ENCODE measurements at places on chromosomes 3 and 15.

GRCh38 chr3:149808209-149808829 lies 4.7 kb upstream of the RNF13 start:
- DNase-seq, result peak; percentile 48

- peak; percentile 9 for DNase-seq
Measured at GRCh38 chr3:54374214-54374852, 252.0 kb downstream of the CACNA2D3 start.

DNA sequence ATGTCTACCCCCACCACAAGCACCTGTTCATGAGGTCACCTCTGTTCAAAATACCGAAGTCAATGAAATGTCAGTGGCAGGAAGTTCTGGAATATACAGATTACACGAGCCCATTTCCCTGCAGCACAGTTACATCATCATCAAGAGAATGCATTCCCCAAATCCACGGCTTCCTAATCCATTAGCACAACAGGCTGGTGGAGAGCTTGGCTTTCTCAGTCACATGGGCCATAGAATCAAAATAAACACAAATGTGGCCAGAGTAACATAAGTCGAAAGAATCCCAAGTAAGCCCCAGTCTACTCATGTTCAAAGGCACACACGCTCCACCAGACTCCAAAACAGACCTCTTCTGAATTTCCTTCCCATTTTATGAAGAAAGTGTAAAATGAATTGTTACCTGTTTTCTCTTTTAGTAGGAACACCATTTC lies 419.3 kb downstream of the MAGI1 start:
- DNase-seq, result no peak

DNA sequence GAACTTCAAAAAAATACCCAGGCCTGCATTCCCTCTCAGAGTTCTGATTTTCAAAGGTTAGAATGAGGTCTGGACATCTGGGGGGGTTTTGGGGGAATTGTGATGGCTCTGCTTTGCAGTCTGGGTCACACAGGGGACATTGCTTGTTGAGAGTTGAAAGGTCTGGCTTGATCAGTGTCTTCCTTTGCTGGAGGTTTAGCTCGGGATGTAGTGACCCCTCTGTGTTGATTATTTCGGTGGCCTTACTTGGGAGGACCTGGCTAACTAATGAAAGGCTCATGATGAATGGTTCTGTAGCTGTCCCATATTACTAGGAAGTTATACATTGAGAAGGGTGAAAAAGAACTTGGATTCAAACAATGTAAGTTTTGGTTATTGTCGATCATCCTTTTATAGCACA lies 23.7 kb downstream of the TPM1 start:
- DNase-seq, result no peak

DNA sequence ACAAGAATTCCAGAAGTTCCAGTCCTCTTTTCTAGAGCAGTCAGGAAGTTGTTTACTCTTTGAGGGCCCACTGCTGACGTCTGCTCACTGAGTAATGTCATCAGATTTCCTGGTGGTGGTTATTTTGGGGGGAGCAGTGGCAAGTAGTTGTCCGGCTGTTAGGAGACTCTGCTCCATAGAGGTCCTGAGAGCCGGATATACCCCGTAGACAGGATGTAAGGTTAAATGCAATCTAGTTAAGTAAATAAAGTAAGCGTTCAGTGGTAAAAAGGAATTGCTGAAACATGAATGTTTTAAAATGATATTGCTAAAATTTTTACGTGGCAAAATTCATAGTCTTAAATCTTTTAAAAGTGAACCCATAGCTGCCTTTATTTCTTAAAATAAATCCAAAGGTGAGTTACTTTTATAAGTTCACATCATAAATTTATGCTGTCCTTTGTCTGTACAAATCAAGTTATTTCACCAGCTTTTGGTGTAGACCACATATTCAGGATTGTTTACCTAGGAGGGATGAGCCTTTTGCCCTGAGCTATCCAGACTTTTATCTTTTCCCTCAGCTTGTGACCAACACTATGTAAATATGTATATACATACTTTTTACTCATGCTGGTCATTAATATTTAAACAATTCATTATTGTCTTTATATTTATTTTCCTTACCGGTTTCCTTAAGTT lies 65.8 kb downstream of the PDE8A start:
- DNase-seq, result no peak

DNA sequence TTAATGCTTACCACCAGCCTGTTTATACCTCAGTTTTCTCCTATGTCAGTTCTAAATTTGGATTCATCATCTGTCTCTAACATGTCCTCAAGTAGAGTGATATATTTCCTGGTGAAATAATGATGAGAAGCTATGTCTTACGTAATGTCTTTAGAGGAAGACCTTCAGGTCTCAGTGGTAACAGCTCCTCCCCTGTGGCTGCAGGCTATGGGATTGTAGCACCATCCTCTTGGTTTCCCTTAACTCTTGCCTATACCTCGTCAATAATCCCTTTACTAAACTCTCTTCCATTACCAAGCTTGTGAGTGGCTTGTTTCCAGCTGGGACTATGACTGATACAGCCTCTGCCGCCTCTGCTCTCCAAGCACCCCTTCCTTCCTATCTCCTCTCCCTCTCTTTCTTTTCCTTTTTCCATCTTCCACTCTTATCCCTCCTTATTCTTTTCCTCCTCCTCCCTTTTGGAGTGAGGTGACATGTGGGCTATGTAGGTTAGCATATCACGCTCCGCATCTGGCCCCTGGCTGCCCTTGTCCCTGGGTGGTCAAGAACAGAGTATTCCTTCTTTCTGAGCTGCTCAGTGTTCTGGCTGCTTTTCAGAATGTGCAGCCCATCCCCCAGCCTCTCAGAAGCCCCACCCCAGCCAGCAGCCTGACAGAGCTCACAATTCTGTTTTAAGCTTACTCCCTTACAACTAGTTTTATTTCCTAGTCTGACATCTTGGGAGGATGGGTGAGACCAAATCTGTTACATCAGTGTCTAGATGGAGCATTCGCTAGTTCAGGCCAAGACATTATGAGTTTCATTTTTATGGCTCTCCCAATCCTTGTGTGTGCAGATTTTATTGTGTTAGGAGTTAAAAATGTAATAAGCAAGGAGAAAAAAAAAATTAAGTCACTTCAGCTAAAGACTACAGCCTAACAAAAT lies 75.0 kb upstream of the RNU6-1 start:
- no peak for DNase-seq

GRCh38 chr3:151538456-151539393 lies 77.9 kb upstream of the IGSF10 start:
- no peak for DNase-seq

- DNase-seq, result no peak
Measured at GRCh38 chr3:100558233-100558632, 51.2 kb upstream of the ADGRG7 start.

DNA sequence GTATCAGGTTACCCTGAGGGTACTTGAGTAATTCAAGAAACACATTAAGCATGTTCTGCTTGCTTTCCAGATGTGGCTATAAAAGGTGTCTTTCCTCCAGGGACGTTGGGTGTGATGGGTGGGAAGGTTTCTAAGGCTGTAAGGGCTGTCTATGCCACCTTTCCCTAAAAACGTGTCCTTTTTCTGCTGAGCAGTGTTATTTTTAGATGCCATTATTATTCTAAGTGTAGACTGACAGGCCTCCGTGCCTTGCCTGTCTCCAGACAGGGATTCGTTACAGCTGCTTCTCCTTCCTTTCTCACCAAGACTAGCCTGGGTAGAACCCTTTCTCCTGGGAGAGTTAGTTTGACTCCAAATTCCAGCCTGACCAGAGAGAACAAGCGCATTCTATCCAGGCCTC lies 26.8 kb upstream of the RHO start:
- DNase-seq, result no peak

GRCh38 chr3:122430371-122430770 lies 14.5 kb upstream of the WDR5B start:
- DNase-seq, result no peak

DNA sequence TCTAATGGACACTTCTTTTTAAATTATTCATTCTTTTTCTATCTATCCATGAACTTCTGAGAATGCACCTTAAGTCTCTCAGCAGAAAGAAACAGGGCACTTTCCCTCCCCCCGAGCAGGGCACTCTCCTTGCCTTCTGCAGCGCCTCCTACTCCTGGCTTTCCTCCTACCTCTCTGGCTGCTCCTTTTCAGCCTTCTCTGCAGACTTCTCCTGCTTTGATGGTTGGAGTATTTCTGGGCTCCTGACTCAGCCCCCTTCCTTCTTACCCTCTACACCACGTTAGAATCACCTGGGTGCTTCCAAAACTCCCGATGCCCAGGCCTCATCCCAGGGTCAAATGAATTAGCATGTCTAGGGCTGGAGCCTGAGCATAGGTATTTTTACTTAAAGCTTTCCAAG lies 3.4 kb downstream of the SCN5A start:
- no peak for DNase-seq

DNA sequence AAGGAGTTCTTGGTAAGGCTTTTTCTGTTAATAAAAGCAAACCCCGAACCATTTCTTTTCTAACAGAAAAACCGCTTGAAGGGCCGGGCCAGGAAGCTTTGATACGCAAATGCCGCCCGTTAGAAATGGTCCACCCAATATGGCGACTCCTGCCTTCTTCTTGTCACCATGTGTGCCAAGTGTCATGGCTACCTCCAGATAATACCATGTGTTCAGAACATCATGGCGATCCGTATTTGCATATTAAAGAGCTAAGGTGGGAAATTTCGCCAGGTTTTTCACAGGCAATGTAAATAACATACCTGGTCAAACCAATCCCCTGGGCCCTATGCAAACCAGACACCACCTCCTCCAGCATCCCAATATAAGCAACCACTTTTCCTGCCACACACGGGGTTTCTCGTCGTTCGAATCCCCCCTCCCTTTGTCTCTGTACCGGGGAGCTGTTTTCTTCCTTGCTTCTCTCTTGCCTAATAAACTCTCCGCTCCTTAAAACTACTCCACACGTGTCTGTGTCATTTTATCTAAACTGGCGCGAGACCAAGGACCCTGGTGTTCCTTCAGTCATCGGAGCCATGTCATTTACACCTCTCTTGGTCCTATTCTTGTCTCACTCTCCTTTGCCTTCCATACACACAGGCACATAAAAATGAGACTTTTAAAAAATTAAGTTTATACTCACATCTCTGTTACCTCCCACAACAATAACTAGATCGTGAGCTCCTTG lies 34.5 kb downstream of the NCEH1 start:
- no peak for DNase-seq

DNA sequence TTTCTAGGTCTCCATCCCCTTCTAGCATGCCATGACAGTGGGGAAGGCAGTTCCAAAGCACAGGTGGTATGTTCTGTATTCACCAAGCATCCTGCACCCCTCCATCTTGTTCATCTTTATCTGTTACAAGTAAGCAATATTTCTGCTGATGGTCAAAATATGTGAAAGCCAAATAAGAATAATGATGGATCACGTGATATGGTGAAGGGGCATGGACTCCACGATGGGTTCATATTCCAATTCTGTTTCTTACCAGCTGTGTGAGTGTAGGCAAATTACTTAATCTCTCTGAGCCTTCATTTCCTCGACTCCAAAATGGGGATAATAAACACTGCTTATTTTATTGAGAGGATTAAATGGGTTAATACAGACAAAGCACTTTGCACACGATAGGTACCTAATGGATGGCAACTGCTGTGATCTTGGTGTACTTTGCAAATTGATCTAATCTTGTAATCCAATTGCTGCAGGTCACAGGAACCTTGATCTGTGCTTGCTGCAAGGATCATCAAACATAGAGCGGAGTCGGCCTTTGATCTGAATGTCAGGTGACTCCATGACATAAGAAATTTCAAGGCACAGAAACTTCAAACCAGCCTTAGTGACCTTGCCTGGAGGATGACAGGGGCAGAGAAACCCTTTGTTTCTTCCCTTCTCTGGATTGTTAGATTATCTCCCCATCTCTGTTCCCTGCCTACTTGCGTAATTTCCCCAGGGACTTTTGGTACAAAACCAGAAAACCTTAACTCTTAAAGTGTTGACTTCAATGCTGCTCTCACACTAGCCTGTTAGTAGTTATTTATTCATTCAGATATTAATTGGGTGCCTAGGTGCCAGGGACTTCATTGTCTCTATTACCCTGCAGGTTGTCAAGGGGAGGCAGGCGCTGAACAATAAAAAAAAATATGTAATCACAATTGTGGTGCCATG lies 25.8 kb downstream of the SIAH2 start:
- DNase-seq, result no peak

- DNase-seq, result no peak
Measured at GRCh38 chr15:75830910-75831805, 12.1 kb upstream of the UBE2Q2 start.

DNA sequence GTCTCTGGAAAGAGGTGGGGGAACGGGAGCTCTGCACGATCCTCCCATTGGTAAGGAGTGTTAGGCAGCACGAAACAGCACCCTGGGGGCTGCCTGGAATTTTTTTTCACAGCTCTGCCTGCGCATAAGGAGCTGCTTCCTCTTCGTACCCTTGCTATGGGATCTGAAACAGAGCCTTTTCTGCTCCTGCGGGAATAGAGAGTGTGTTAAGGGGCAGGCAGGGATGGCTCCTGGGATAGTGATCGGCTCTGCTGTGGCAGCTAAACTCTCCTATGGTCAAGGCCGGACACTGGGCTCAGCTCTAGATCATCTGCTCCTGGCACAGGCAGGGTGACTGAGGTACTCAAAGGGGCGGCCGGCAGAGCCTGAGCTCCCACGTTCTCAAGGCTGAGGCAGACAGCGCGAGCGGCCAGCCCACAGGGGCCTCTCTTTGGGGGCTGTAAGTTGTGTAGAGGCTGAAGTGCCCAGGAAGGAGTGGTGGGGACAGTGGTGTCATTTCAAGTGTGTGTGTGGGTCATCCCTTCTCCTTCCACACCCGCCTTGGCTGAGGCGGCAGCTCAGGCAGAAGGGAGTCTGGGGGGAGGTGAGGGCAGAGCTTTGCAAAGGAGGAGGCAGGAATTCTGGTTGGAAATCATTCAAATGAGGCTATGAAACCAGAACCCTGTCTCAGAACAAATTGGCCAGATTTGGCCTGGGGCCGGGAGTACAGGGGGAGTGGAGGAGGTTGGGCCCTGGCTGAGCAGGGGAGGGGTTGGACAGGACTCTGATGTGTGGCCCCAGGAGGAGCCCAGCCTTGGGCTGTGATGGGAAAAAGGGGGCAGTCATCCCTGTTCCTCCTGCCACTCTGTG lies 31.0 kb downstream of the EPHB3 start:
- no peak for DNase-seq

- DNase-seq, result no peak
Measured at GRCh38 chr3:178518660-178519396, 17.4 kb upstream of the KCNMB2 start.

GRCh38 chr3:25423780-25424588 lies 4.1 kb upstream of the RARB start:
- DNase-seq, result no peak

- no peak for DNase-seq
Measured at GRCh38 chr3:61110576-61110975, 140.7 kb downstream of the FHIT start.

DNA sequence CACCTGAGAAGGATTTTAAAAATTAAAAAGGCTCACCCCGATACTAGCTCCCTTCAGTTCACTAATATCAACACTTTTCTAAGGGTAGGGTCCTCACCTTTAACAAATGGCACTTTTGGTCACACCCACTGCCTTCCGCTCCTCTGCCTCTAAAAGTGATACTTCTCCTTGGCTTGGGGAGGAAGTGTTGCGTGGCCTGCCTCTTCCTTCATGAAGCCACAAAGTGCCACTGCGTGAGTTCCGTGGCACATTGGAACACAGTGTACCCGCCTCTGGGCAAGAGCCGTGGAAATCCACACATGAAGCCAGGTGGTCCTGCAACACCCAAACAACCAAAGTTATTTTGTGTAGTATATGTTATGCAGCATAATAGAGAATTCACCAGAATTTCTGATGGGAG lies 3.9 kb downstream of the B4GALT4 start:
- no peak for DNase-seq

- DNase-seq, result no peak
Measured at GRCh38 chr3:151268267-151269235, 9.8 kb downstream of the P2RY14 start.
